ENCODE measurements at places on chromosomes 13 and 19.

DNA sequence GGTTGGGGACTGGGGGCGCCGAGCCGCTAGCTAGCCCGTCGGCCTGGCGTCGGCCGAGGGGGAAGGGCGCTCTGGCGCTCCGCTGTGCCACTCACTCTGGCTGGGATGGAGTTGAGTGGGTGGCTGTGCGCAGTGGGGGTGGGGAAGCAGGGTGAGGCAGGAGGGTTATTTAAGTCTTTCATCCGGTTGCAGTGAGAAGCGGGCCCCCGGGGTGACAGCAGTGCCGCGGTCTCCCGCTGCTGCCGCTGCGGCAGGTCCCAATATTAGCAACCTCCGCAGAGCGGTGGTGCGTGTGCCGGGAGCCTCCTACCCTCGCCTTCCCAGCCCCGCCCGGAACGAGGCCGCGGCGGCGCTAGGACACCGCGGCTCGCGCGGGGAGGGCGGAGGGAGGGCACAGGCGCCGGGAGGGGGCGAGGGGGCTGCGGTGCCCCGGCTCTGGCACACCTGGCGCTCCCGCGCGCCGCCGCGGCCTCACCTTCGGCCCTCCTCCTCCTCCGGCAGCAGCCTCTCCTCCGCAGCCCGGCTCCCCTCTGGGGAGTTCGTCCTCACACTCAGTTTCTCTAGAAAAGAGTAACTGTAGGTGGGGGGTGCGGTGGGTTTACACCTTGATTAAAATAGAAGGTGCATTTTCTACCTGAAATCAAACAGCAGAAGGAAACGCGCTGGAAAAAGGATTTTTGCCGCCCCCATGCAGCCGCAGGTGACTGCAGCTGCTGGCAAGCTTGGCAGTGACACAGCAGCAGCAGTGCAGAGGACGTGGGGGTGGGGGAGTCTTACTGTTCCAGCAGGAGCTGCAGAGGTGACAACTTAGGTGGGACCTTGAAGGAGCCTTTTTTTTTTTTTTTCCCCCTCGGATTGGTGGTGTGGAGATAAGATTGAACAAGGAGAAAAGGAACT lies 4.5 kb downstream of the FGF9 start:
- DNase-seq = peak; percentile 49

- no peak for DNase-seq
These were observed 15.6 kb downstream of the CILP2 start for GRCh38 chr19:19553670-19554069.

GRCh38 chr13:30734439-30734838 lies 904 bp upstream of the ALOX5AP start:
- DNase-seq = no peak

- no peak for DNase-seq
These were observed 289.8 kb downstream of the MTUS2 start for GRCh38 chr13:29109987-29110386.

- DNase-seq = no peak
These were observed 302.2 kb downstream of the DNAJC15 start for GRCh38 chr13:43325636-43326035.

- no peak for DNase-seq
These were observed 449.8 kb downstream of the DACH1 start for GRCh38 chr13:71417205-71417604.

DNA sequence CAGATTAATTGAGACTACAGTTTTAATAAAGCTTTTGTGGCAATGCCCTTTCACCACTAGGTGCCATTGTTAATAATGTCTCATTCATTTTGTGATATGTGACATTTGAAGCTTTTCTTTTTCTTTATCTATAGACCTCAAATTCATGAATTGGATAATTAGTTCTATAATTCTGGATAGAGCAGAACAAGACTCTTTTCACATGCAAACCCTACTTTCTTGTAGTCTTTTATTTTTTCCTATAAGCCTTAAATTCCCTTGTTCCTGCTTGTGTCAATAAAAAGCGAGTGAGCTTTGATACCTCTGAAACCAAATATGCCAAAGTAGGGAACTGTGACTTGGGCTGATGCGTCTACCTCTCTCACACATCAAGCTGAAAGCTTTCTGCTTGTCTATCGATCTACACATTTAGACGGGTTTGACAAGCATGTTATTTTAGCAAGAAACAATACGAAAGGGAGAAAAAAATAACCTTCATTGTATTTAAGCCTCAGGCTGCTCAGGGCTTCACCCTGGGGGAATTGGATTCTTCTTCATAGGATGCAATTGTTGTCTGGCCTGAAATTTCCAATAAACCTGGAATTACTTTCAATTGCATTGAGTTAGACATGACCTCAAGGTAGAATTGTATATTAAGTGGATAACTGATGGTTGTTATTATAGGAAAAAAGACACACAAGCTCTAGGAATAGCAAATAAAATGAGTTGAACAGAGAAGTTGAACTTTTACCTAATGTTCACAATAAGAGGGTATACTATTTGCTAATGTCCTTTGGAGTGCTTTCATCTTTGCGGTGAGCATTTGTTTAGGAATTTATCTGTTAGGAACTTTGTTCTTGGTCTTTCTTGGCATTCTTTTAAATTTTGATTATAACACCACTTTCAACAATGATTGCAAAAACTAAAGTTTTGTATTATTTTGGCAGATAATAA lies 1150.2 kb upstream of the PCDH9 start:
- no peak for DNase-seq

DNA sequence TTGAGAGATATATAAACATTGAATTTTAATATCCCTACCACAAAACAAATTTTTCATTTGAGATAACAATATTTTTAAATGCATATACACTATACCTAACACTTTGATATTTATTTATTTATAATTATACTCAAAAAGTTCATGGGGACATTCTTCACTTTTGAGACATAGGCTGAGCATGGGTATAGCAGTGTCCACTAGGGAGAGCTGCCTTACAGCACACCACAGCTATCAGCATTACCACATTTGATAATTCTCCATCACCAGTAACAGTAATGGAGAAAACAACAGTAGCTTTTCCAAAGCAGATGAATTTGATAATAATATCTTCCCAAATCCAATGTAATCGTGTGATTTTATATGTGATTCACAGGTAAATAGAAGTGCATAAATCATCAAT lies 626.1 kb downstream of the DACH1 start:
- no peak for DNase-seq

DNA sequence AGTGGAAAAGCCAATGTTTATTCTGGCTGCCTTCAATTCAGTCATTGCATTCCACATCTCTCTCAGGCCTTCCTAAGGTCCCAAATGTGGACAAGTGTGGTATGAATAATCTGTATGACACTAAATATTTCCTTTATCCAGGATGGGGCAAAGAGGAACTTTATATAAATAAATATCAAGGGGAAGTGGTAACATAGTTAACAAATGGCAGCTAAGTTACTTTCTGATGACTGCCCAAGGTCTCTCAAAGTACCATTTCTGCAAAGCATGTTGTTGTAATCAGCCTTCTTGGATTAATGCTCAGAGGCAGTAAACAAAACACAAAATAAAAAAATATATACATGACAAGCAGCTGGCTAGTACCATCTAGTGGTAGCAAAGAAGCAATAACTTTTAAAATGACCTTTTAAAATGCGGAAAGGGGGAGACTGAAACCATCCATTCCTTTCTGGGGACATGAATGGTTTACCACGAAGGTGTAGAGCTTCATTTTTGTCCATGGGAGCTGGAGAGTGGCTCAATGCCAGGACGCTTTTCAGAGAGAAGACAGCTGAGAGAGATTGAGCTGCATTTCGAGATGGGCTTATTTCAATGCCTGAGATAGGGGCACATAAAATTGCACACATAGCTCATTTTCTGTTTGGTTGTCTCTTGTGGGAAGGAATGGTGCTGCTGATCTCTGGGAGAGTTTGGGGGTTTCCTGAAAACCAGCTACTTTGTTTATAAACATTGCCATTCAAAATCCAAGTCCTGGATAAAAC lies 259.2 kb downstream of the RFC3 start:
- DNase-seq = no peak

- DNase-seq = no peak
These were observed 143.5 kb downstream of the DCT start for GRCh38 chr13:94335761-94336526.

- peak; percentile 53 for DNase-seq
These were observed at the start of gene RAB3D for GRCh38 chr19:11339254-11340098. TSS of gene RAB3D (minus strand) at chr19:11339657. CDS start at chr19:11337399, 2,258 bp downstream.

GRCh38 chr19:39195755-39196154 lies 1.0 kb upstream of the NCCRP1 start:
- peak; percentile 12 for DNase-seq

- no peak for DNase-seq
These were observed 17.4 kb downstream of the ZNF586 start for GRCh38 chr19:57786906-57787305.

DNA sequence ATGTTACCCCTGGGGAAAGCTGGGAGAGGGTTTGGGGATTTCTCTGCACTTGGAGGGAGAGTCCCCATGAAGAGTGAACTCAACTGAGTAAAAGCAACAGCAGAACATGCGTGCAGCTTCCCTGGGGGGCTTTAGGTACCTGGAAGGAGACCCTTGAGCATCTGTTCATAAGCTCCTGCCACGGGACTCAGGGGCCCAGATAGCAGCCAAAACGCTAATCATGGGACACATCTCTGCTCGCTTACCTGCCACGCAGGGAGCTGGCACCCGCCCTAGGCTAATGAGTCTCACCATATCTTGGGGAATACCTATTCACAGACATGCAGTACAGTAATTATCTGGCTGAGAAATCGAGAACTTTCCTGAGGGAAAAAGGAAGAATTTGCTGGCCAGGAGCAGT lies 33.9 kb downstream of the PDCD5 start:
- no peak for DNase-seq

Data from naive thymus-derived CD4-positive, alpha-beta T cell (primary cell).